ENCODE measurements at places on chromosomes 2 and 18.

GRCh38 chr2:218396688-218397462 is 2.8 kb upstream of the CTDSP1 start:
- DNase-seq, result peak; percentile 43

GRCh38 chr2:213934560-213934959 is 476.3 kb upstream of the VWC2L start:
- DNase-seq, result peak; percentile 8

DNA sequence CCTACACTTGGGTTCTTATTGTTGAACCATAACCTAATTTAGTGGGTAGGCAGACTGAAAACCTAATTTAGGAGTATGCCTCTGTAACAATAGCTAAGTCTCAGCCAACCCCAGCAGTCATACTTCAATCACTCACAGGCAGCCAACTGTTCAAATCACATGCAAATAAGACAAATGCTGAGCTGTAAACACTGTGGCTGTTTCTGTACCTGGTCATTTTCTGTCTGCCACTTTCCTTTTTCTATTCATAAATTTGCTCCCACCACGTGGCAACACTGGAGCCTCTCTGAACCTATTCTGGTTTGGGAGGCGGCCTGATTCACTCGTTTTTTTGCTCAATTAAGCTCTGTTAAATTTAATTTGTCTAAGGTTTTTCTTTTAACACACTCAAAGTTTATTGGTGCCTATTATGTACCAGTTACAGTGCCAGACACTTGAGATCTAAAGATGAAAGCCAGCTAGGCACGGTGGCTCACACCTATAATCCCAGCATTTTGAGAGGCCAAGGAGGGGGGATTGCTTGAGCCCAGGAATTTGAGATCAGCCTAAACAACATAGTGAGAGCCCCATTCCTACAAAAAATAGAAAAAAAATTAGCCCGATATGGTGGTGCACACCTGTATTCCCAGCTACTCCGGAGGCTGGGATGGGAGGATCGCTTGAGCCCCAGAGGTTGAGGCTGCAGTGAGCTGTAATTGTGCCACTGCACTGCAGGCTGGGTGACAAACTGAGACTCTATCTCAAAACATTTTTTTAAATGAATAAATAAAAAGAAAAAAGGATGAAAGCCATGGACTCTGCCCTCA is 41.1 kb downstream of the THNSL2 start:
- DNase-seq, result no peak

GRCh38 chr2:69798909-69799526 is 30.4 kb upstream of the GMCL1 start:
- DNase-seq, result no peak

- DNase-seq, result no peak
These were observed 163.8 kb upstream of the HDAC4 start for GRCh38 chr2:239564587-239564986.

DNA sequence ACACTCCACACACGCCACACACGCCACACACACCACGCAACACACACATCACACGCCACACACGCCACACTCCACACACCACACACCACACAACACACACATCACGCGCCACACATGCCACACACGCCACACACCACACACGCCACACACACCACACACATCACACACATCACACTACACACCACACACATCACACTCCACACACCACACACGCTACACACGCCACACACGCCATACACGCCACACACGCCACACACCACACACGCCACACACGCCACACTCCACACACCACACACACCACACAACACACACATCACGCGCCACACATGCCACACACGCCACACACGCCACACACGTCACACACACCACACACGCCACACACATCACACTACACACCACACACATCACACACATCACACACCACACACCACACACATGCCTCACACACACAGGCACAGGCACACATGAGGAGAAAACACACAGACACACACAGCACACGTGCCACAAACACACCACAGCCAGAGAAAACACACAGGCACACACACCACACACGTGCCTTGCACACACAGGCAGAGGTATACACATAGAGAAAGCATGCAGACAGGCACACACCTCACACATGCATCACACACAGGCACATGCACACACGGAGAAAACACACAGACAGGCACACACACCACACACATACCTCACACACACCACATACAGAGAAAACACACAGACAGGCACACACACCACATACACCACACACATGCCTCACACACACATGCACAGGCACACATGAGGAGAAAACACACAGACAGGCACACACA is 241.5 kb upstream of the MYT1L start:
- no peak for DNase-seq

DNA sequence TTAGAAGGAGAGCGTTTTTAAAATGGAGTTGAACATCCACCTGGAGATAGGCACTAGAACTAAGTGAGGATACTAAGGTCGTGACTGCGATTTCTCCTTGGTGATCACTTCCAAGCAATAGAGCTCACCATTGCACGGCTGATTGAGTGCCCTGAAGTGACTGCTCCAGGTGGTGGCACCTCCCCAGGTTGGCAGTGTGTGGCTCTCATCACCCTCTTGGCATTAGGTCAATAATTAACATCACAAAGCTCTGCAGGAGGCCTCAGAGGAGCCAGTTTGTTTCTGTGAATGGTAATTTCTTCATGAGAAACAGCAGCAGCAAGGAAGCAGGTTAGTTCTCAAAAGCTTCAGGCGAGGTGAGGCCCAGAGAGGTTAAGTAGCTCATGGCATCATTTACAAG is 259.6 kb downstream of the CLIP4 start:
- no peak for DNase-seq

- DNase-seq, result no peak
These were observed 1098.1 kb upstream of the CELF4 start for GRCh38 chr18:38663682-38664081.

DNA sequence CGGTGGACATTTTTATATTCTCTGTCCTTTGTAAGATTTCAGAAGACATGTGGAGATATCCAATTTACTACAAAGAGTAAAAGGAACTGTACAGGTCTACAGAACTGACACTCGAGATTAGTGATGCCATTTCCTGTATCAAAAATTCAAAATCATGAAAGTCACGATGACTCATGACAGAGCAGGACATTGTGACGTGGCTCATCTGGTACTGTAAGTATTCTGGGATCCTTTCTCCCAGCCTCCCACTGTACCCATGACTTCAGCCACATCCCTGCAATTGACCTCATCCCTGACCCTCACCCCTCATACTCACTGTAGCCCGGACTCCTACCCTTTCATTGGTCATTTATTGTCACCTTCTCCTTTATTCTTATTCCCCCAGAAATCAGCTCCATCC is 736.5 kb downstream of the EPHA4 start:
- DNase-seq, result no peak

DNA sequence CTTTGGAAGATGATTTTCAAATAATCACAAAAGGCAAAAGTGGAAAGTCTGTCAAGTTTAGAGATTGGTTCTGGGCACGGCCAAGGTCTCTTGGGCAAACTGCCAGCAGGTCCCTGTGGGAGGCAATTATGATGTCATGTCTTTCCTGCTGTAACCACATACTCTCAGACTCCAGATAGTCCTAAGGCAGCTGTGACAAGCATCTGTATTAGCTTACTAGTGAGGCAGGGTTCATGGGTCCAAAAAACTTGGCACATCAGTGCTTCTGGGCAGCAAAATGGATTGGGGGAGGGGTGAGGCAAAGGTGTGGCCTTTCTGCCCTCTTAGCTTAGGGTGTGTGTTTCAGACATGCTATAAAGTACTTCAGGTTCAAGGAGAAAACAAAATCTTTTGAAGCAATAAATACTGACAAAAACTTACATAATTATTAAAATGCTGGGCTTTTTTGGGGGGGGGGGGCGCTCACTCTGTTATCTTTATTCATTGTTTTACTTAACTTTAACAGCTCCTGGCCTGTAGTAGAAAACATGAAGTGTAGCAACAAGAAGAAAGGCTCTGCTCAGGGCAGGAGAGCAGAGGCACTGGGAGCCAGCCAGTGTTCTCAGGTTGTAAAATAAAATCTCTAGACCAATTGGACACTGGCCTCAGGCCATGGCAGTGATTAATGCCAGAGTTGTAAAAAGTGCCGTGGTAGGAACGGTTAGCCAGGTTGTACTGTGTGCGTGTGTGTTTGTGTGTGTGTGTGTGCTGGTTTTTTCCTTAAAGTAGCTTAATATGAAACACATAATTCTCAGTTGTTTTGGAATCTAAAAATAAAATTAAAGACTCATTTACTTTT is 14.3 kb upstream of the TANC1 start:
- DNase-seq, result no peak

DNA sequence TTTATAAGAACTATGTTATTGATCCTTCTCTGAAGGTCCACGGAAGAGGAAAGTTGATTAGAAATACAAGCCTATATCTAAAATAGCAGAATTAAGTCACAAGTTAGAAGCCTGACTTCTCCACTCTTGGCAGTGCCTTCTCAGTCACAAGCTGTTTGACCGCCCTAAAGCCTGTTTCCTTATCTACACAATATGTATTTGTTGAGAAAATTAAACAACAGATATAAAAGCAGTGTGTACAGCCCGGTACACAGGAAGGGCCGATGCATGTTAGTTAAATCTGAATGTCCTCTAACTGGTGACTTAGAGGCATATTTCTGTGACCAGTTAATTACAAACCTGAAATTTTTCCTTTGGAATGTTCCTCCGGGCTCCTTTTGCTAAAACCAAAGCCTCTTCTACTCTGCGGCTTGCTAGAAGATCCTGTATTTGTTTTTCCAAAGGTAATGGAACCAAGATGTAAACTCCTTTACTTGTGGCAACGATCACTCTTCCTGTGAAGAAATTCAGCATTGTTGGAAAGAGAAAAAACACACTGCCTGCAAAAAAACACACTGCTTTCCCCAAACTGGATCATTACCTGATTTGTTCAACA is 33.4 kb downstream of the TGFBRAP1 start:
- no peak for DNase-seq

- no peak for DNase-seq
These were observed 50.7 kb downstream of the TRAPPC12 start for GRCh38 chr2:3430172-3430571.

GRCh38 chr2:236165842-236166795 is 2.1 kb downstream of the GBX2 start:
- DNase-seq, result no peak

DNA sequence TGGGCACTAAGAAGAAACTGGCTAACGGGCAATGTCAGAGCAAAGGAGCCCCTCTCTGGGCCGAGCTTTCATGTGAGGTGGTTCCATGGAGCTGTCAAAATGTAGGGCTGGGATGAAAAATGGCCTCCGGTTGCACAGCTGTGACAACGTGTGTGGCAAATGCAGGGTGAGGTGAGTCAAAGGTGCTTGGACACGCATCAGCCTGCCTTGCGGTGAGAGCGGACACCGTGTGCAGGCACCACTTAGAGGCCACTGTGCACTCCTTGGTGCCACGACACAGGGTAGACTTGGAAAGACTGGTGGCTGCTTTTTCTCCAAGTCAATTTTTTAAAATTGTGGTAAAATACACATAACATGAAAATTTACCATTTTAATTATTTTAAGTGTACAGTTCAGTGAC is 195.4 kb downstream of the ZBTB7C start:
- DNase-seq, result no peak

DNA sequence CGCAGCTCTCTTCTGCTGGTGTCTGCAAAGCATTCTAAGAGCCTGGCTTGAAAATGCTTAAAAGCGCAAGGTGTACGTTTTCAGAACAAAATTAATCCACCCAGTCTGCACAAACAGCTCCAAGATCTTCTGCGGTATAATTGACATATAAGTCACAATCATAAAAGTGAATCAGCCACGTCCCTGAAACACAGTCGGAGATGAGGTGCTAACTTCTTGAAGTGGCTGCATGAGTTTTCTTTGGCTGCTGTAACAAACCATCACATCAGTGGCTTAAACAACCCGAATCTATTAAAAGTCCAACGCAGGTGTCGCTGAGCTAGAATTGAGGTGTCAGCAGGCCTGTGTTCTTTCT is 32.6 kb downstream of the ARL4C start:
- no peak for DNase-seq

- DNase-seq, result no peak
These were observed 138.6 kb upstream of the MSH6 start for GRCh38 chr2:47644351-47644750.

- DNase-seq, result no peak
These were observed 22.4 kb downstream of the GAREM2 start for GRCh38 chr2:26195040-26195984.

DNA sequence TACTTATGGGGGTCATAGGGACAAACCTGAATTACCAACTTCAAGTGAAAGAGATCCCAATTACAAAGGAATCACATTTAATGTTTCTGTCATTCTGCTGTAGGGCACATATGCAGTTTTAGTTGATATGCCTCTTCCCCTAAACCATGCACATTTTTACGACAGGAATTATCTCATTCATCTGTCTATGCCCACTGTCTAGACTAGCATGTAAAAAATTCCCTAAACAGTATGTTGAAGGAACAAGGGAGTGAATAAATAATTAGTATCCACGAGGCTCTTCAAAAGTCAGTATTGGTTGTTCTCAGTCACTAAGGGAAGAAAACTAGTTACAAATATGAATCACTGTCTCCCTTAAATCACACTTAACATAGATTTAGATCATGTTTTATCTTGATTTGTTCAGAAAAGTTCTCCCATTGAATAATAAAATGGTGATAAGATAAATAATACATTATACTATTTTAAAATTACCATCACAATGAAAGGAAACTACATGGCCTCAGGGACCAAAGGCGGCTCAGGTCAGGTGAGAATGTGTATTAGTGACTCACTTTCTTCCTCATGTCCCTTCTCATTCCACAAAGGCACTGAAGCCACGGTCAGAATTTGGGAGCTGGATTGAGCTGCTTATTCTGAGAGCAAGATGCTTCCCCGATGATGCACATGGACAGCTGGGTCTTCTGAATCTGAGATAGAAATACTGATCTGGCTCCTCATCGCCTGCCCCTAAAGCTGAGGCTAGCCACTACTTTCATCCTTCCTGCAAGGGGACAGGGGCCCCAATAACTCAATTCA is 29.1 kb downstream of the DYM start:
- no peak for DNase-seq

DNA sequence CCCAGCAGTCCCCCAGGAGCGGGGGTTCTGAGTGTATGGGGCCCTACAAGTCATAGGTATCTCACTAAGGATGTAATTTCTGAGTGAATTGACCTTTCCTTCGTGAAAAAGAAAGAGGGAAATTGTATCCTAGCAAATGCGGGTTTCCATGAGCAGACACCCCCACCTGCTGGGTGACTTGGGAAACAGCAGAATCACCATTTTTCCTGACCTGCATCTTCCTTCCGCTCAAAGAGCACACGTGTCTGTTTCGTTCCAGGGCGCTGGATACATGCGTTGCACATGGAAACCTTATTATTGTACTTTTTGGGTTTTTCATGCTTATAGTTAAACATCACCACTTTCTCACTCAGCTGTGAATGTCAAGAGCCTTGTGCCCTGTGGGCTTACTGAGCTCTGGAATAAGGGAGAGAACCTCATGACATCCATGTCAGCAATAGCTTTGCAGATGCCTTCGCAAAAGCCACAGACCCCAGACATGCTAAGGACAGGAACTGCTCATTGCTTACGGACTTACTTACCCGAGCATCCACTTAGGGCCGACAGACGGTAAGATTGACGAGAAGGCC is 132.8 kb downstream of the TPO start:
- peak; percentile 72 for DNase-seq

GRCh38 chr2:195496991-195497390 is 160.0 kb upstream of the SLC39A10 start:
- DNase-seq, result no peak
